ENCODE measurements at places on chromosomes 5 and 9.
A peak's percentile ranks its signal among the peaks of the same experiment; 100 is the strongest.

GRCh38 chr5:105392122-105392709 lies 1829.6 kb upstream of the NUDT12 start:
- no peak for DNase-seq

DNA sequence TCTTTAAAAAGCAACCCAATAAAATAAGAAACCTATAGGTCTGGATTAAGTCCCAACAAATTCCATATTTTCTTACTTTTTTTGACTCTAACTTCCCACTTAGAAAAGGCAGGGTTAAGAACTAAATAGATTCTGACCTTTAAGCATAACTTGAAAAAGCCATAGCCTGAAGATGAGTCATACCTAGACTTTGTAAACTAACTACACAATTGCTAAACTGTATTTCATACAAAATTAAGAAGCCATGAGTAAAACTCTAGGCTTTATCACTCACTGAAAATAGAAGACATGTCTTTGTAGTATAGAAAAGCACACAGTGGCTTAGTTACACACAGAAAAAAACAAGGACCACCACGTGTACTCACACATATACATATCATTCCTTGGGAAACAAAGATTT lies 51.5 kb downstream of the MLLT3 start:
- DNase-seq, result no peak

- peak; percentile 3 for DNase-seq
Measured at GRCh38 chr5:157342822-157343402, 77.0 kb downstream of the CYFIP2 start.

DNA sequence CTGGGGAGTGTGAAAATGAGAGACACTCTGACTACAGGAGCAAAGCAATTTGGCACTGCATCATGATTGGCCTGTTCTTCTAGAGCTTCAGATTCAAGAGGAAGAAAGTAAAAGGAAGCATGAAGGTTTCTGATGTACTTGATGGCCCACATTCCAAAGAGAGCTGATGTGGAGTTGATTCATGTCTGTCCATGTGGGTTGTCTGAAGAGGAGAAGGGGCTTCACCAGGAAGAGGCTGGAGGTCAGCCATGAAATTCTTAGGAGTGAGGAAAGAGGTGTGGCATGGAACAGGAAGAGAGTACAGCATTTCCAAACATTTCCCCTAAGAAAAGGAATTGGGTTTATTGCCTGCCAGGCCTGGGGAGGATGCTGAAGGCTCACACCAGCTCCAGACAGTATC lies 70.7 kb downstream of the PTCD2 start:
- DNase-seq, result no peak

GRCh38 chr5:60540856-60541805 lies 158.8 kb downstream of the DEPDC1B start:
- no peak for DNase-seq

GRCh38 chr5:61132559-61132958 lies 29.7 kb downstream of the SMIM15 start:
- DNase-seq, result no peak

DNA sequence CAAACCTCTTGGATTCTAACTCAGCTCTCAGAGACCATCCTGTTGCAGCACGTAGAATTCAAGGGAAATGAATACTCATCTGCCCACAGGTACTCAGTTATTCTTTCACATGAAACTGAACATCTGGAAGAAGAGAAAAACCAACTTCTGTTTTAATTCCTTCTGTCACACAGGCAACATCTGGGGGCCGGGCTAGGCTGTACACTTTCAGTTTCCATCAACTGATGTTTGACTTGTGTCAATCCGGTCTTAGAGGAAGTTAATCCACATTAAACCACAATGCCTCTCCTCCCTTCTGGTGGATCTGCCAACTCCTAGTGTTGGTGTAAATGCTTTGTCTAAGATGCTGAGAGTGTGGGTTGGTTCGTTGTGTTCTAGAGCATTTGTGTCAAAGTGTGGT lies 17.6 kb downstream of the DMRT3 start:
- no peak for DNase-seq

GRCh38 chr5:57828221-57828620 lies 345.6 kb upstream of the ACTBL2 start:
- no peak for DNase-seq

GRCh38 chr9:129726322-129727160 lies 26.3 kb downstream of the PTGES start:
- DNase-seq, result peak; percentile 54

- DNase-seq, result no peak
Measured at GRCh38 chr5:165410476-165410875, 1905.1 kb downstream of the MAT2B start.

- DNase-seq, result no peak
Measured at GRCh38 chr9:88749420-88749819, 214.4 kb downstream of the NXNL2 start.

DNA sequence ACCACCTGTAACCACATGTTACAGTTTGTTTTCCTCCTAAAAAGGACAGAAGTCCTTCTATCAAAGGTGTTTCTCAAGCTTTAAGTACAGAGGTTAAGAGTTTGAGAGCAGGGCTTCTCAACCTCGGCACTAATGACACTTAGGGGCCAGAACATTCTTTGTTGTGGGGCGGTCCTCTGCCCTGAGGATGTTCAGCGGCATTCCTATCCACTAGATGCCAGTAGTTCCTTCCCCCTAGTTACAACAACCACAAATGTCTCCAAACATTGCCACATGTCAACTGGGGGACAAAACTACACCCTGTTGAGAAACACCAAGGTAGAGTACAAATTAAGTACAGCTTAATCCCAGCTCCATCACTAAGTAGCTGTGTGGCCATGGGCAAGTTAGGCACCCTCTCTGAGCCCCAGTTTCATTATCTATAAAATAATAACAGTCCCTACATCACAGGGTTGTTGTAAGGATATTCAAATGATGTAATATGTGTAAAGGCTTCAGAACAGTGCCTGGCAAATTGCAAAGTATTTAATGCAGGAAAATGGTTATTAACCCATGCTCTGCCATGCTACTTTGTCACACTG lies 44.6 kb downstream of the PIP5K1B start:
- DNase-seq, result no peak

DNA sequence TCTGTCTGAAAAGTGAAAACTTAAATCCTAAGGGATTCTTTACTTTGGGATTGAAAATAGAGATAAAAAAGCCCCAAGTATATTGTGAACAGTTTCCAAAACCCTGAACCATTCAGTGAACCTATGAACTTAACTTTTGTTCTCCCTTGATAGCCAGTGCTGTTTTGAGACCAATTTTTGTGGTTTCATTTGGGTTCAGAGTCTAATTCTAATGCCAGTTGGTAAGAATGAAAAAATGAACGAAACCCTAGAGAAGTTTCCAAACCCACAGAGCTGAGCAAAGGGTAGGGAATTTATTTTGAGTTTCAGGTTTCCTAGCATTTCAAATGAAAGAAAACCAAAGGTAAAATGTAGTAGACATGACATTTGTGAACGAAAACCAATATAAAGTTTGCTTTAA lies 1366.8 kb downstream of the EFNA5 start:
- DNase-seq, result no peak

GRCh38 chr5:60856066-60856465 lies 12.0 kb upstream of the ELOVL7 start:
- peak; percentile 85 for DNase-seq

DNA sequence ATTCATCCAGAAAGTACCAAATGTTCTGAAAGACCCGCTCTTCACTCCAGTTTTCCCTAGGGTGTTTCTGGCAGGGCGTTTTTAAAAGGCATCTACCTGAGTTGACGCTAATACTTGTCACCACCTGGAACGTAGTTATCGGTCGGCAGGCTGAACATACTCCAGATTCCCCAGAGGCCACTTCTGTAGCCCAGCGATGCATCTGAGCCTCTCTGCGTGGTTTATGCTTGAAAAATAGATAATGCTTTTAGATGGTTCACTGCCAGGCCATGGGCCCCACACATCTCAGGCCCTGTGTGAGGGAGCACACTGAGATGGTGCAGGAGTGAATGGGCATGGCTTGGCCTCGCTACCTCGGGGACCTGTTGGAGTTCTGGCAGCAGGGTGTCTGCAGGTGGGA lies 33.0 kb upstream of the NCS1 start:
- no peak for DNase-seq

DNA sequence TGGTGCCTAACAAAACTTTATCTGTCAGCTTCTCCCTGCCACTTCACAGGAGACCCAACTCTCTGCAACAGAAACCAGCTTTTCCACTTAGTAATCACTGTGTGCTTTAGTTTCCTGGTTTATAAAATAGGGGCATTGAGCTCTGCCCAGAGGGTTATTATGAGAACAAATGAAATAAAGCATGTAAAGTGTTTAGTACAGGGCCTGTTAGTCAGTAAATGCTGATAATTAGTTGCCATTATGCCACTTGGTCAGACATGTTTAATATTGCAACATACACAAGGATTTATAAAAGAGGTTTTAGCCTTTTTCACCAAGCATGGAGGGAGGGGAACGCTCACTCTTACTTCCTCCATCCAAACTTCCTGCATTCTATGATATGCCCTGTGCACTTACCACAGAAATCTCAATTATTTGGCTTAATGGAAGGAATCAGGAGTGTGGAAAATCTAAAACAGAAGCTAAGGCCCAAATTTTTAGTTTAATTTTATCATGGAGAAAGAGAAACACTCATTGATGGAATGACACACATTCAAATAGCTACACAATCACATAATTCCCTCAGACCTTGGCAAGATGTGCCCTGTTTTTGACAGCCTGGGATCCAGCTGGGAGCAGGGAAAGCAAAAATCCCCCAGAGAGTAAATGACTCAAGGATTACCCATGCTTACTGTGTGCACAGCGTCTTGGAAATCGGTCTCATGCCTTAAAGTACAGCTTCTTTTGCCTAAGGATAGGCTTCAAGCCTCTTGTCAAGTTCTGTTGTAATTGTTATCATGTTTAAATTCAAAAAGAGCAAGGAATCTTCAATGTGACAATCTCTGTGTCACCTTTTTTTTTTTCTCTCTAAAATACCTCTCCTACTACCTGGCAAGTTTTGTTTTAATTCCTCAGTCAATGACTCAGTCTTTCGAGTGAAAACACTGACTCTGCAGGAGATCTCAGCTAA lies 34.0 kb downstream of the ZNF474 start:
- DNase-seq, result no peak

DNA sequence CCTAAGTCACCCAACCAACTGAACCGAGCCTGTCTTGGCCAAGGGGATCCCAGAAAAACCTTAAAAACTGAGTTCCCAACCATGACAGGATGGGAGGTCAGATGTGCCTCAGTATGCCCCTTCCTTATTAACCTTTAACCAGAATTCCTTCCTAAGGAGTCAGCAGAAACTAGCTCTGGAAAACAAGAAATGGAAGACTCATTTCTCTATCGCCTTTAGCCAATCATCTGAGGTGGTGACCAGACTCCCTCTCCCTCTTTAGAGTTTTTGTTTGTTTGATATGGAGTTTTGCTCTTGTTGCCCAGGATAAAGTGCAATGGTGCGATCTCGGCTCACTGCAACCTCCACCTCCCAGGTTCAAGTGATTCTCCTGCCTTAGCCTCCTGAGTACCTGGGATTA lies 37.5 kb downstream of the SLC28A3 start:
- no peak for DNase-seq

GRCh38 chr5:176644878-176645670 lies 2.2 kb upstream of the TSPAN17 start:
- DNase-seq, result no peak

DNA sequence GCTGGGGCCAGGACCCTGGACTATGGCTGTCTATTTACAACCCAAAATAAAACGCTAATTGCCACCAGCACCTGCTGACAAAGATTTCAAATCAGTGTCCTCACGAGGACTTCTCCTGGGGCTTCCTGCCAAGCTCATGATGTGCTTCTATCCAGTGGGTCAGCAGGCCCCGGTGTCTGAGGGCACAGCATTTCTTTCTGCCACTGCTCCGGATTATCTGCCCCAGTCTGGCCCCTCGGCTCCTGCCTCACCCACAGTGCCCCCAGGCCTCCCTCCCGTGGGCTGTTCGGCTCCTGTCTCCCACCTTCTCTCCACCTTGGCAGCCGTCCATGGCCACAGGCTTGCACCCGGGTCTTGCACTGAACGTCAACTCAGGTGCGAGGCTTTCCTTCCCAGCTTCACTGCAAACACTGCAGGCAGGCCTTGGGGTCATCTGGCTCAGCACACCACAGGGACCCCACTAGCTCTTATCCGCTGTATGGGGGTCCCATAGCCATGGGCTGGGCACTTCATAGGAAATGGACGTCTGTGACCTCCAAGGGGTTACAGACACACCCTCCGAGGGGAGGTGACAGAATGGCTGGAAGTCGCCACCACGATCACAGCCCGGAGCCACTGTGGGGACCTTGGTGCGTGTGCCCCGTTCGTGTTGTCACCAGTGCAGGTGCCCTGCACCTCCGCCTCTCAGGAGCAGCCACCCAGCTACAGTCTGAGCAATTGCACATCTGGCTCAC lies 43.8 kb upstream of the FCN1 start:
- DNase-seq, result no peak

GRCh38 chr5:158200619-158201018 lies 341.7 kb upstream of the CLINT1 start:
- DNase-seq, result no peak

DNA sequence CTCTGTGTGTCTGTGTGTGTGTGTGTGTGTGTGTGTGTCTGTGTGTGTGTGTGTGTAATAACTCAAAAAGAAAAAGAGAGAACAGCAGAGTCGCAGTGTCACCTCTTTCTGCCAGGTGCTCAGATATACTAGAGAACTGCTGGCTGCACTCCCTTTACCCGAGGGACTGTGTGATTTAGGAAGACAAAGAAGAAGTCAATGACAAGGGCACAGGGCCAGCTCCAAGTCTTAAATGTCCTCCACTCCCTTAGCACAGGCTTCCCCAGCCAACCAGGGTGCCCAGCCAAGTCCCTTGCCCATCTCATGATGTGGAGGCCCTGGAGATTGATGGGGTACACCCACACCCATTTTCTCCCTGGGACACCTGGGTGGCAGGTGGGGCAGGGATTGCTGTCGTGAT lies 8.7 kb downstream of the CCNJL start:
- no peak for DNase-seq

GRCh38 chr5:90402521-90403255 lies 6.9 kb downstream of the CETN3 start:
- no peak for DNase-seq

GRCh38 chr5:158753354-158753753 lies 346.4 kb downstream of the EBF1 start:
- DNase-seq, result no peak

- DNase-seq, result peak; percentile 33
Measured at GRCh38 chr9:8384091-8384490, 584.5 kb upstream of the DMAC1 start.

GRCh38 chr9:33024126-33024965 lies 727 bp upstream of the DNAJA1 start:
- peak; percentile 19 for DNase-seq

DNA sequence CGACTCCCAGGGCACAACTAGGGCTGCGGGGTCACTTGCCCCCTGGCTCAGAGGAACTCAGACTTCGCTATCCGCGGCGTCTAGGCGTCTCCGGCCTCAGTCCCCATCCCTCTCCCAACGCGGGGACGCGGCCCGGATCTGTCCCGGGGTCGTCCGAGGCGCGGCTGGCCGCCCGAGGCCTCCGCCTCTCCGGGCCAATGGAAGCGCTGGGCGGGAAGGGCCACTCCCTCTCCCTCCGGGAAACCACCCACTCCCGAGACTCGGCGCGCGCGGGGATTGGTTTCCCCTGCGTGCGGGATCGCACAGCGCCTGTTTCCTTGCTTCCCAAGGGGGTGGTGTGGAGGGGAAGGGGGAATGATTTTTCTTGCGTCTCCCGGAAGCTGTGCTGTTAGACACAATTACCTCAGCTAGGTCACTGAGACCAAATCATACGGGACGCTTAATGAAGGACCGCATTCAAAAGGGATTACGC lies 38.3 kb downstream of the NR2F1 start:
- DNase-seq, result no peak
